NCI-H1930 (cell line): ENCODE measurements at places on chromosomes 1 and 21.

GRCh38 chr1:86998727-86999126, 84.3 kb downstream of the HS2ST1 start:
- no peak for DNase-seq

DNA sequence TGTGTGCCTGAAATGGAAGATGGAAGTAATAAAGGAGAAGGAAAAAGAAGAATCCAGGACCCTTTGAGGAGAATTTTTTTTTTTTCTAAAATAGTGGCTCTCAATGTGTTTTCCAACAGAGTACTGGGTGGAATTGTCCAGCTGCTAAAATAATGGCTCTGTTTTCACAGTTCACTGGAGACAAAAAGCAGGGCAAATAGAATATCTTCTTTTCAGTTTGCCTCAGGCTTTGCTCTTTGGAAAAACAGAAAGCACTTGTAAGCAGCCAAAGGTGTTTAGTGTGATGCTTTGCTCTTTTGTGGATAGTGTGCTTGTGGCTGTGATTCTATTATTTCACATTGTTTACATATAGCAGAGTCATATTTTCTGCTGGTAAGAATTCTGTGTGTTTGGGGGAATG, 77.4 kb upstream of the MROH9 start:
- DNase-seq = peak; percentile 28

- DNase-seq = no peak
Observed at GRCh38 chr21:33411949-33412430, 8.8 kb downstream of the IFNGR2 start.

GRCh38 chr1:6991266-6991665, 206.0 kb downstream of the CAMTA1 start:
- no peak for DNase-seq

DNA sequence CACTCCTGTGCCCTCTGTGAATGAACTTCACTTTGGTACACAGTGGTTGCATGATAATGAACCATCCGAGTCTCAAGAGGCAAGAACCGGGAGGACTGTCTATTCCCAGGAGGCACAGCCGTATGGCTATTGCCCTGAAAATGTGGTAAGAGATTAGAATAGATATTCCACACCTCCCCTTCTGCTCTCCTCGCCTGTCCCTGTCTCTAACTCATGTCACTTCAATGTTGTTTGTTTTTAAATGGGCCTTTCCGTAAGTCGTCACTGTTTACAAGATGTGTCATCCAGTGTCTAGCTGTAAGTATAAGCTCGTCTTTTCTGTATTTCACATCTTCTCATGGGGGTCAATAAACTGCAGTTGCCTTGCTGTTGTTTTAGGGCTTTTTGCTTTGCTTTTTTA, 122.2 kb downstream of the PATJ start:
- no peak for DNase-seq

DNA sequence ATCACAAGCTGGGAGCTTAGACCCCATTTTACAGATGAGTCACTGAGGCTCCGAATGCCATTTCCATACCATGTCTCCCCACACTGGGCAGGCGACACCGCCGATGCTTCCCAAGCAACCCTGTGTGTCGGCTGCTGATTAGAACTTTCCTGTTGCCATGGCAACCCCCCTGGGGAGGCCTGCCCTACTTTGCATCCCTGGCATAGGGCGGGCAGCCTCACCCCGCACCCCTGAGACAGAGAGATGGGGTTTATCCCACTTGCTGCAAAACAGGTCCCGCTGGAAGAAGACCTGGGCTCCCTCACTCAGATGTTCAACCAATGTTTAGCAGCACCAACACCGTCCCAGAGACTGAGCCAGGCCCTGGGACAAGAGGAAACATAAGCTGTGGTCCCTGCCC, 81.5 kb downstream of the CAMK2N1 start:
- DNase-seq = no peak

- DNase-seq = no peak
Observed at GRCh38 chr1:166908942-166909341, 32.9 kb upstream of the TADA1 start.

GRCh38 chr1:18580691-18581419, 49.8 kb upstream of the PAX7 start:
- no peak for DNase-seq

- DNase-seq = no peak
Observed at GRCh38 chr1:31934706-31935629, 3.2 kb downstream of the PTP4A2 start.

- DNase-seq = no peak
Observed at GRCh38 chr1:219476716-219477115, 136.2 kb downstream of the ZC3H11B start.

DNA sequence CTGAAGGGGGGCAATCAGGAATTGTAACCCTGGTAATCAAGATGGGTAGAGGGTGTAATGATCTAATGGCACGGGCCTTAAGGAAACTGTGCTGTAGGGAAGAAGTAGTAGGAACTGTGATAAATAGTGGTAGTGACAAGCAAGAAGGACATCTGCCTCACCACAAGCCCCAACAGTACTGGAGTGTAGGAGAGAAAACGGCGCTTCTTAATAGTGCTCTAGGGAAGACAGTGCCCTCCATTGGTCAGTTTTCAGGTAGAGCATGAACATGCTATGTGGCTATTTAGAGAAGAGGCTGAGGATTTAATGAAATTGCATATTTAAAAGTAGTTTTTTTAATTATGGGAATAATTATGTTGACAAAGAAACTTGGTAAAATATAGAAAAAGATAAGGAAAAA, 32.2 kb downstream of the SLC30A7 start:
- no peak for DNase-seq

DNA sequence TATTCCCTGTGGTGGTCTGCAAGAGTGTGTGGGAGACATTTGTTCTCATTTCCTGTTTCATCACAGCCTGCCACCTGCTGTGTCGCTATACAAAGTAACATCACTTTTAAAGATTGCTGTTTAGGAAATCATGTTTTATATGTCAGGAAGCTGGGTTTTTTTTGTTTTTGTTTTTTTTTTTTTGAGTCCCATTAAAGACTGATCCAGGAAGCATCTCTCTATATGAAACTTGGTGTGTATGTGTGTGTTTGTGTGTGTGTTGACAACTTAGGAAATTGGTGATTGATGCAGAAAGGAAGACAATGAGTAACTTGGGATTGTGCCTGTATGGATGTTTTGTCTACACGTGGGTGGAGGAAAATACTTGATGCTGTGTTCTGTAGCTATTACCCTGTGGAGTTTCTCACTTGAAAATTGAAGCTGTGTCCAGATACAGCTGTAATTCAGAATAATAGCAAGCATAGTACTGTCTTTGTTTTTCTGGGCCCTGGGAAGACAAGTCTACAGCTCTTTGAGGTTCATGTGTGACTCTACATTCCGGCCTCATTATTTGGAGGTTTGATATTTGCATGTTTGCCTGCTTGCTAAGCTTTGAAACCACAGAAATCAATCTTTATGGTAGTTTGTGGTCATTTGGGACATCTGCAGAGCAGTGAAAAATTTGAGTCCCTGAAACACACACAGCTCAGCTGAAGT, 47.9 kb downstream of the LAMC1 start:
- no peak for DNase-seq

DNA sequence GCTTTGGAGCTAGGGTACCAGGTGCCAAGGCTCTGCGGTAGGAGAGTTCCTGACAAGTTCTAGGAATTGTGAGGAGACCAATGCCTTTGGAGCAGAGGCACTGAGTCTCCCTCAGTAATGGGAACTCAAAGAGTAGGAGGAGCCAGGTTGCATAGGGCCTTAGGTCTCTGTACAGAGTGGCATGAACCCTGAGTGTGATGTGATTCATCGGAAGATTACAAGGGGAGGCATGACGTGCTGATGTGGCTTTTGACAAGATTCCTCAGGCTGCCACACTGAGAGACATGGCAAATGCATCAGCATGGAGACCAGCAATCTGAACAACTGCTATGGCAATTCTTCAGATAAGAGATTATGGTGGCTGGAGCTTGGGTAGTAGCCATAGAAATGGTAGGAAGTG, 94.6 kb upstream of the SLC44A3 start:
- DNase-seq = no peak

GRCh38 chr1:183302452-183303322, 115.5 kb downstream of the NMNAT2 start:
- DNase-seq = no peak

GRCh38 chr1:203534526-203534925, 40.6 kb downstream of the OPTC start:
- no peak for DNase-seq

GRCh38 chr1:18012686-18013085, 94.9 kb upstream of the IGSF21 start:
- no peak for DNase-seq

DNA sequence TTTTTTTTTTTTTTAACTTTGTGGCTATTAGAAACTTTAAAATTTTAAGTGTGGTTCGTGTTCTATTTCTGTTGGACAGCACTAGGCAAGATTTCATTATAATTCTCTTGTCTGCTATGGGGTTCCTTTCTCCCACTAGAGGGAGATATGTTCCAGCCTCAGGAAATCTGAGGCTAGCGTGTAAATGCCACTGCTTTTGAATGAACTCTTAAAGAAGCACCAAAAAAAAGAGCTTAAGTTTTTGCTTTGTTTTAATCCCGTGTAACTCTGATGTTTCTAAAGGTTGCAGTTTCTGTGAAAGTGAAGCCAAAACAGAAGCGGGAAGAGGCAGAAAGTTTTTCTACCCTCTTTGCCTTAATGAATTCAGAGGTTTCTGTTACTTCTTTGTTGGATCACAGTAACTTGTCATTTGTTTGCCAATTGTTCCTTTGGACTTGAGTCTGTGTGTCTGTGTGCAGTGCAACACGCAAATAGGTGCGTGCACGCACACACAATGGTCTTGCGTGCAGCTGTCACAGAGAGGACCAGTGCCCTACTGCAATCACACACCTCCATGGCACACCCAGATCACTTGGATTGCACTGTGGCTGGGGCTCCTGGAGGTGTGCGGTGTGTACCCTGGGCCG, 32.3 kb downstream of the HHAT start:
- no peak for DNase-seq

GRCh38 chr1:97412737-97413136, 508.1 kb downstream of the DPYD start:
- no peak for DNase-seq

DNA sequence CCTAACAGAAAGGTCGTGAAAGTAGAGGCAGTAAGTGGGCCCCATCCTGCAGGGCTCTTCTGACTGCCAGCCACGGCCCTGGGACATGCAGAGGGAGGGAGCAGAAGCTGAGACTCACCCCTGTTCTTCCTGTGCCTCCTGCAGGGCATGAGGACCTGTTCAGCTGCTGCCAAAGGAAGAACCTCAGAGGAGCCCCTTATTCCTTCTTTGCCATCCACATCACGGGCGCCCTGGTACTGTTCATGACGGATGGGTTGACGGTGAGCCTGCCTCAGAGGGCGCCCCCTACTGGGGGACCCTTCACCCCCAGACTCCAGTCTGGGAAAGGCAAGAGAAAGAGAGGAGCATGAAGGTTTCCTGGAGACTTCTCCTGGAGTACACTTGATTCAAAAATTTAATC, 47.1 kb downstream of the ELK4 start:
- no peak for DNase-seq

GRCh38 chr1:101953623-101954022, 43.1 kb downstream of the OLFM3 start:
- no peak for DNase-seq

DNA sequence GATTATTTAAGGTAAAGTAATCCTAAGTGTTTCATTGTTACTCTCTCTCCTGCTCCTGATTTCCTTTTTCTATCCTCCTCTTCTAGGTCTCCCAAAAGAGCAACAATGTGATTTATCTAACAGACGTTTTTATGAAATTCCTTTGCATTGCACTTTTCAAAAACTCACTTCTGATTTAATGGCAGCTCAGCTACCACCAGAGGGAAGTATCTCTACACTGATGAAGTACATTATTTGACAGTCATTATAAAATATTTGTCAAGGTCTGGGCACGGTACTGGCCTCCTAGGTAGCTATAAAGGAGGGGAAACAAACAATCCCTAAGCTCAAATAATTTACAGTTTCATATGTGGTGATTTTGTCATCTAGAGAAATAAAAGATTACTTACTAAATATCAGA, 15.6 kb downstream of the TMPRSS15 start:
- DNase-seq = no peak

GRCh38 chr1:181397845-181398244, 85.5 kb upstream of the CACNA1E start:
- no peak for DNase-seq

- DNase-seq = no peak
Observed at GRCh38 chr1:154869351-154870114, 548 bp downstream of the KCNN3 start.

DNA sequence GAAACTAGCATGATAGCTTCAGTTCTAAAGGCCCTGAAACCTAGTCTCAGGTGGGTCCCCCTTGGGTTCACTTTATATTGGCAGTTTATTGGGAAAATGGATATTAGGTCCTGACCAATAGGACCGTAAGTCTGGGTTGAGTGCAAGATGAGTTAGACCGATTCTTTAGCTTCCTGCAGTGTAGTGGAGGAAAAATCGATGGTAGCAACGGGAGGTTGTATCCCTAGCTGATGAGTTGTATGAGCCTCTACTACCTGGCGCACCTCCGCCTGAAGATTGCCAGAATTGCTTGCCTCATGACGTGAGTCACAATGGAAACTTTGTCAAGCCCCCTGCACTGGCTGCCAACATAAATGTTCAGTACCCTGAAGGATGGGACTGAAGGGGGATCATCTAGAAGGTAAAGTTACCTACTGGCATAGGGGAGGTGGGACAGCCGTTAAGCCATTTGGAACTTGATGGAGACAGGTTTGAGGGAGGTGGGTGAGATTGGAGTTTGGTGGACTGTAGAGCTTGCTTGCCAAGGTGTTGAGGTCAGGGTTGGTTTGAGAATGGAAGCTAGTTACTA, 3.9 kb downstream of the RCC1 start:
- DNase-seq = no peak
